Endothelial cell of umbilical vein (primary cell): ENCODE measurements at places on chromosomes 5 and 9. TPM values are rescaled to one million over a fixed set of nuclear protein-coding genes. Genes with fewer than 3 reads are reported as not detected.

Gene TSLP
- not detected in 2 replicates for total RNA-seq

Gene PTPN3
- total RNA-seq, result not detected in 2 replicates

Gene SLC25A48
- total RNA-seq, result not detected in 2 replicates

Gene IFT74
- total RNA-seq, result 7.8 and 10.8 TPM in 2 replicates

Gene KIF4B
- total RNA-seq, result 0.14 and 0.44 TPM in 2 replicates

Gene CDH12
- not detected in 2 replicates for total RNA-seq

Gene ENHO
- total RNA-seq, result not detected in 2 replicates

Gene ZNF189
- 14.4 and 14.6 TPM in 2 replicates for total RNA-seq

Gene EGR1
- 5.5 and 12.7 TPM in 2 replicates for total RNA-seq

Gene AIF1L
- total RNA-seq, result 35.3 and 39.7 TPM in 2 replicates

Gene TEK
- 38.9 and 44.1 TPM in 2 replicates for total RNA-seq

Gene FGF1
- not detected in 2 replicates for total RNA-seq

Gene CTSV
- 0.83 and 1.3 TPM in 2 replicates for total RNA-seq

Gene FBN2
- 57.4 and 61.6 TPM in 2 replicates for total RNA-seq

Gene NR4A3
- total RNA-seq, result 0.22 and 0.23 TPM in 2 replicates

Gene PNPLA7
- 1.9 TPM in 2 replicates for total RNA-seq

Gene PCDHGC5
- 0.60 and 1.2 TPM in 2 replicates for total RNA-seq

Gene LMAN2
- 151 and 160 TPM in 2 replicates for total RNA-seq
